CD4-positive, alpha-beta T cell treated with Interleukin-4 for 4 hours (primary cell): ENCODE measurements at places on chromosomes 6 and 20.

DNA sequence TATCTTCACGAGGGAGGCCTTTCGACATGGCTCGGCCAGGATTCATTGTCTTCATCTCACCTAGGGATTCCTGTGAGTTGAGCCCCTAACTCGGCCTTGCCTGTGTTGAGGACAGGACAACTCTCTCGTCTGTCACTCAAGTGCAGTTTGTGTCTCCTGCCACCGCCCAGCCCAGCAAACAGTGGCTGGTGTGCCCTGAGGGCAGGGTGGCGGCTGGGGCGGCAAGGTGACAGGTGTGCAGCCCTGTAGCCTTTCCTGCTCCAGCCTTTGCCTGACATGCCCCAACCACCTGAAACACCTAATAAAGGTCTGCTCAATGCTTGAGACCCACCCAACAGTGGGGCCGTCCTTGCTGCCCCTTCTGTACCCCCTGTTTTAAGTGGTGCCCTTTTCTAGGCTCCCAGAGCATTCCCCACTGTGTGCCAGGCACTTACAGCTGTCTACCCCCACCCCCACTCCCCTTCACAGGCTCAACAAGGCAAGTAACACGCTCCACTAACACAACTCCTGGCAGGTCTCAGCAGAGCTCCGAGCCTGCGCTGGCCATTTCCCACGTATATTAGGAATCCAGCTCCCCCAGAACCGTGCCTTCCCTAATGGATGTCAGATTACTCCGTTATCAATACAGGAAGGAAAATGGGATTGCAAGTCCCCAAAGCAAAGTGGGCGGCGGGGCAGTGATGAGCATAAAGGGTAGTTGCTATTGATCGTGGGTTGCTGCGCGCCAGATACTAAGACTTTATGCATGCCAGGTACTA is 17.7 kb downstream of the GFRA4 start:
- DNase-seq = no peak

- no peak for DNase-seq
Measured at GRCh38 chr20:62944746-62945145, 6.8 kb downstream of the GID8 start.

- no peak for DNase-seq
Measured at GRCh38 chr6:35445691-35446090, 6.4 kb upstream of the FANCE start.

GRCh38 chr6:131657630-131658111 is 20.6 kb downstream of the ENPP3 start:
- no peak for DNase-seq

- DNase-seq = no peak
Measured at GRCh38 chr20:64083804-64084684, at the start of gene LKAAEAR1. Gene LKAAEAR1 (minus strand): TSS chr20:64084398. CDS start chr20:64084219, 179 bp downstream.

GRCh38 chr6:90468080-90468479 is 118.8 kb downstream of the MAP3K7 start:
- no peak for DNase-seq

DNA sequence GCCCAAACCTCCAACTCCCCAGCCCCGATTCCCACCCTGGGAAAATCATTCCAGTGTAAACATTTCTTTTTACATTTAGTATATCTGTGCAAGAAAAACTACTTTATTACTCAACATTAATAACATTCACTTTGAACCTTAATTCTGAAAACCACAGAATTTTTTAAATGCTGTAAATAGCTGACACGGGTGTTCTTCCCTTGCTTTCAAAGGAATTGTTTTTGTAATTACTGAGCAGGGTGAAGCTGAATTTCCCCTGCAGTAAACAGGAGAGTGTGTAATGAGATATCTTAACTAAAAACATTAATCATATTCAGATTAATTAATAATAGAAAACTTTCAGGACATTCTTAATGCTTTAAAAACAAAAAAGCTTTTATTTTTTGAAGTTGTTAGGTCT is 99.3 kb upstream of the CITED2 start:
- no peak for DNase-seq

- DNase-seq = no peak
Measured at GRCh38 chr20:37329481-37330165, 16.3 kb upstream of the SRC start.

- no peak for DNase-seq
Measured at GRCh38 chr6:166005944-166006899, 161.4 kb downstream of the TBXT start.

DNA sequence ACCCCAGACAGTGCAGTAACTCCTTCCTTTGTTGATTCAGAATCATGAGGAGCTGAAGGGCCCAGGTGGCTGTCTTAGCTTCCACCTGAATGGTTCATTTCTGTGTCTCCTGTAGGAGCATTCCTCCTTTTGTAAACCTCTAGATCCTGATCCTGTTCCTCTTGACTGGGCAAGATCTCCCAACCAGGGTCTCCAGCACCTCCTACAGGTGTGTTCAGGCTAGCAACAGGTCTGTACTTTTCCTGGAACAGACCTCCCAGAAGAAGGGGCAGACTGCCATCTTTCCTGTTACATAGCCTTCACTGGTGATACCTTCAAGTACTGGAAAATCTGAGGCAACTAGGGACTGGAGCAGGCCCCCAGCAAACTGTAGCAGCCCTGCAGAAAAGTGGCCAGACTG is 35.2 kb downstream of the HLA-B start:
- no peak for DNase-seq

DNA sequence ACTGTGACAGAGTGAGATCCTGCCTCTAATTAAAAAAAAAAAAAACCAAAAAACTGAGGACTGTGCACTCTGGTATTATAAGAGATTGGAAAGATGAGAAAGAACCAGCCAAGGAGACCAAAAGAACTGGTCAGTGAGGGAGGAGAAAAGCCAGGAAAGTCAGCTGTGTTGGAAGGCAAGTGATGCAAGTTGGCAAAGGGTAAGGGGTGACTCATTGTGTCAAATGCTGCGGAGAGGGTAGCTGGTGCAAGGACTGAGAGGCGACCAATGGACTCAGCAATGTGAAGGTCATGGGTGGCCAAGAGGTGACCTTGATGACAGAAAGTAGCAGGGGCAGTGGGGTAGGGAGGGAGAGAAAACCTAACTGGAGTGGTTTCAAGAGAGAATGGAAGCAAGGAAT is 27.4 kb upstream of the LRRN4 start:
- DNase-seq = no peak

- no peak for DNase-seq
Measured at GRCh38 chr20:1702328-1702727, 44.7 kb upstream of the SIRPG start.

GRCh38 chr6:32290886-32291450 is 67.1 kb upstream of the NOTCH4 start:
- no peak for DNase-seq

GRCh38 chr6:71375676-71376075 is 87.1 kb downstream of the OGFRL1 start:
- no peak for DNase-seq

GRCh38 chr6:63716169-63716568 is 80.6 kb downstream of the PHF3 start:
- no peak for DNase-seq

GRCh38 chr6:146041282-146041681 is 12.4 kb downstream of the GRM1 start:
- DNase-seq = no peak

GRCh38 chr6:12060780-12061609 is 48.9 kb downstream of the HIVEP1 start:
- peak; percentile 78 for DNase-seq

DNA sequence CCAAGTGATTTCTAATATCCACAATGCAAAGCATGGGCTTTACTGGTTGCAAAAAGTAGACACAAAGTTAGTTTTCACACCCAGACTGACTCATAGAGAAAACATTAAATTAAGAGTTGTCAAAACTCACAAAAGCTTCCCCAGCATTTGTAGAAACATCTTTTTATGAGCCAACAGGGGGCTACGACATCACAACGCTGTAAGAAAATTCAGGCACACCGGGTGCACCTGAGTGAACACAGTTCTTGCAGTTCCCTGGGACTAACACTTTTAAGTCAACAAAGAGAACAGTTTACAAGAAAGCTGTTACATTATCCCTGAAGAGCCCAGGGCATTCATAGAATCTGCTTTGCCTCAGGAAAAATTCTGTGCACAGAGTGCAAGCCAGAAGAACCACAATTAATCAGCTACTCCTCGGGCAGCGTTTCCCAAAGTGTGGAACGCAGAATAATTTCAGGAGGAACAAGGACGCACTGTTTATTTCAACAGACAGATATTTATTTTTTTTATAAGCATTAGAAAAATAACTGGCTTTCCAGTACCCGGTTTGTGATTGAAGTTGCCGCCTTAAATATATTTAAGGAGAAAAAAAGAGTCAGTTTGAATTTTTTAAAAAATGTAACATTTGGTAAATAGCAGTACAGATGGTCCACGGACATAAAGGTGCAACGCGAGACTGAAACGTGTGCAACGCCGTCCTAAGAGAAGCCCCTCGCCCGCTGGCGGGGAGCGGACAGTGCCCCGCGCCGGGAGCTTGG is 1.2 kb downstream of the NCOA5 start:
- DNase-seq = no peak

DNA sequence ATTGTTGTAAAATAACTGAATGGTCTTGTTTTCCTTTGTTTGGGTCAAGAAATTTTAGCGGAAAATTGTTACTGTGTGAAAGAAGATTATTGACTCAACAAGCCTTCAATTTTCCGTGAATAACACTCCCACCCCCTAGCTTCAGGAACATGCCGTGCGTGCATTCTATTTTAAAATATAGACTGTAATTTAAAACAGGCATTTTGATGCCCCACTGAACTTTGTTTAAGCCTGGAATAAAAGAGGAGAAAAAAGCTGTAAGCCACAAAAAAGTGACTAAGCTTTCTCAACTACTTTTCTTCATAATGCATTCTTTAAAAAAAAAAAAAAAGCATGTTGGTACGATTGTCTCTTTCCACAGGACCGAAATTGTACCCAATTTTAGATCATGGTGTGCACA is 166.0 kb downstream of the ARID1B start:
- no peak for DNase-seq

- DNase-seq = no peak
Measured at GRCh38 chr20:50874111-50874757, 57.0 kb downstream of the ADNP start.

DNA sequence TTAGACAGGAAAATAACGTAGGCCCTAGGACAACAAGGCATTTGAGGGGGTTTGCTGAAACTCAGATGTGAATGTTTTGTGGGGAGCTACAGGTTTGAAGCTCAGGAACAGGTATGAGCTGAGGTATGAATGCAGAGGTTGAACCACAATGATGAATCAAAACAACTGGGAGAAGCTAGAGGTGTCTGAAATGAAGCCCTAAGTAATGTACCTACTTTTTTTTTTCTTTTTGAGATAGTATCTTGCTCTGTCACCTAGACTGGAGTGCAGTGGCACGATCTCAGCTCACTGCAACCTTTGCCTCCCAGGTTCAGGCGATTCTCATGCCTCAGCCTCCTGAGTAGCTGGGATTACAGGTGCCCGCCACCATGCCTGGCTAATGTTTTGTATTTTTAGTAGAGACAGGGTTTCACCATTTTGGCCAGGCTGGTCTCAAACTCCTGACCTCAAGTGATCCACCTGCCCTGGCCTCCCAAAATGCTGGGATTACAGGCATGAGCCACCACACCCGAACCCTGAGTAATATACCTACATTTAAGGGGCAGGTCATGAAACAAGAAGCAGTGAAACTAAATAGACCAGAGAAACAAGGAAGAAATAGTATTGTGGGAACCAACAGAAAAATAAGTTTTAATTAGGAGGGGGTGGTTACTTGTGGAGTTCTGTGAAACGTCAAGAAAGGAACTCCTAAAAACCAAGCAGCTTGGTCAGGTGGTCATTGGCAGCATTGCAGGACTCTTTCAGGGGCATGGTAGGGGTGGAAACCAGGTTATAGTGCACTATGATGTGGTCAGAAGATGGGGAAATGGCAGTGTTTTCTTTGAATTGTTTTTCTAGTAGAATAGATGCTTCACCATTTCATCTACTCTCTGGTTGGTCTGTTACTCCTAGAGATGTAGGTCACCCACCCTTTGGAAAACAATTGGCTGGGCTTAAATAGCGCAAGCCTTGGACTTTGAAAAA is 138.1 kb downstream of the CD164 start:
- DNase-seq = no peak
